ENCODE measurements at places on chromosomes 3 and 15.

GRCh38 chr3:66675366-66675765 lies 174.5 kb upstream of the LRIG1 start:
- DNase-seq: no peak

DNA sequence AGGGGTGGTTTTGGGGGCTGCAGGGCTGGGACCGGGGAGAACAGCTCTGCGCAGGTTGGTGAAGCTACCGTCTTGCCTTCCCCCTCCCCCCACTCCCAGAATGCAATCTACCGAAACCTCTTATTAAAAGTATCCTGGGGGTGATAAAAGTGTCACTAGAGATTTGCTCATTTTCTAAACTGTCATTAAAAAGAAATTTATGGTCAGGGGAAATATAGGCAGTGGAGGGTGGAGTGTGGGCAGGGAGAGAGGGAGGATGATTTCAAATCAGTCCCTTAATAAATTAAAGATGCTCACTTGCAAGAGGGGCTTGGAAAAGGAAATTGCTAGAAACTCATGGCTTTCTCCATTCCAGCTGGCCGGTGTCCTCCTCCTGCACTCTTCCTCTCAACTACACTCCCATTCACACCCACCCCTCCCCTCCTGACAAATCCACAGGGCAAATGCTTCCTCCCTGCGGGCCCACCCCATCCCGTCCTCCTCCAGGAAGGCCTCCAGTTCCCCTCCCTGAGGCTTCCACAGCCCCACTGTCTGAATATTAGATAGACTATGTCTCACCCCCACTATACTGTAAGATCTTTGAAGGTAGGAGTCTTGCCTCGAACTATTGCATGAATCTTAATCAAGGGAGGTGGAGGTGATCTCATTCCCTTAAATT lies 83.9 kb downstream of the TLE3 start:
- no peak for DNase-seq

- DNase-seq: no peak
Measured at GRCh38 chr3:3081381-3082233, 28.6 kb downstream of the IL5RA start.

- no peak for DNase-seq
Measured at GRCh38 chr15:101410612-101411011, 78.9 kb downstream of the PCSK6 start.

- DNase-seq: no peak
Measured at GRCh38 chr3:188486126-188486525, 332.2 kb downstream of the LPP start.

DNA sequence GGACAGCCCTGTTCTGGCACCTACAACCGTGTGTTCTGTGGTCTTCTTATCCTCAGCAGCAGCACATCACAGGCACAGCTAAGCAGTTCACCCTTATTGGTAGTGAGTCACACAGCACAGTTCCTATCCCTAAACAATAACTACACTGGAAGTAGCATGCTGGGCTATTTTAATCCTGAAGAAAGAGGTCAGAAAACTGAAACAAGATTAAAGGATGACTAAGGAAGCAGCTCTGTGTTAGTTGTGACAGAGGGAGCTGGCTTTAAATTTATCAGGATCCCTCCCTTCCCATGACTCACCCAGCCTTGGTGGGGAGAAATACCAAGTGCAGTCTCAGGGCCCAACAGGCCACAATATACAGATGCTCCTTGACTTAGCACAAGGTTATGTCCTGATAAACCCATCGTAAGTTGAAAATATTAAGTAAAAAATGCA lies 144.3 kb downstream of the ERC2 start:
- DNase-seq: no peak

GRCh38 chr3:99934975-99935797 lies 117.5 kb downstream of the CMSS1 start:
- no peak for DNase-seq
